Renal cortex interstitium (tissue), 15 donors: ENCODE measurements at places on chromosomes 11 and 22.
A peak's percentile ranks its signal among the peaks of the same experiment; 100 is the strongest.

GRCh38 chr22:43850529-43850928 lies 11.8 kb downstream of the SULT4A1 start:
- no peak for DNase-seq

DNA sequence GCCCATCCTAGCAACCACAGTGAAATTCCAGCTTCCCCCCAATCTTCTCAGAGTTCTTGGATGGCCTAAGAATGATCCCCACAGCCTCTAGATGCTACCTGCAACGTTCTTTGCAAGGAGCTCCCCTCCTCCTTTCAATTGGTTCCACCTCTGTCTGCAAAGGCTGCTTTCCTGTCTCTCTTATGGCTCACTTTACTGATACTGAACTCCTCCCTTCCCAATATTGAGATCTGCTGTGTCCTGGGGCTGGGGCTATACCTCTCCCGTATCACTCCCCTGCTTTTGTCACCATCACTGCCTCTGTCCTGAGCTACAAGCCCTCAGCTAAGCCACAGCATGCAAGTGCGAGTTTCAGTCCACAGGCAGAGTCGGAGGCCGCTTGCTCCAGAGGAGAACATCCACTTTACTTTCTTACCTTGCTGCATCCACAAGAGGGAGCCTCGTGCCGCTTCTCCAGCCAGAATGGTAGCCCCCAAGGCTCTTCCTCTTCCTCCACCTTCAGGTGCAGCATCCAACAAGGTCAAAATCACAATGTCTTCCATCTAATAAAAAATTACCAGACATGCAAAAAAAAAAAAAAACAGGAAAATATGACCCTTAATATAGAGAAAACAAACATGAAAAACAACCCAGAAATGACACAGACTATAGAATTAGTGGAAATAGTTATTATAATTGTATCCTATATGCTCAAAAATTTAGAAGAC lies 48.6 kb upstream of the TMEM45B start:
- no peak for DNase-seq

GRCh38 chr22:44664149-44664548 lies 37.9 kb upstream of the PRR5 start:
- DNase-seq, result no peak

DNA sequence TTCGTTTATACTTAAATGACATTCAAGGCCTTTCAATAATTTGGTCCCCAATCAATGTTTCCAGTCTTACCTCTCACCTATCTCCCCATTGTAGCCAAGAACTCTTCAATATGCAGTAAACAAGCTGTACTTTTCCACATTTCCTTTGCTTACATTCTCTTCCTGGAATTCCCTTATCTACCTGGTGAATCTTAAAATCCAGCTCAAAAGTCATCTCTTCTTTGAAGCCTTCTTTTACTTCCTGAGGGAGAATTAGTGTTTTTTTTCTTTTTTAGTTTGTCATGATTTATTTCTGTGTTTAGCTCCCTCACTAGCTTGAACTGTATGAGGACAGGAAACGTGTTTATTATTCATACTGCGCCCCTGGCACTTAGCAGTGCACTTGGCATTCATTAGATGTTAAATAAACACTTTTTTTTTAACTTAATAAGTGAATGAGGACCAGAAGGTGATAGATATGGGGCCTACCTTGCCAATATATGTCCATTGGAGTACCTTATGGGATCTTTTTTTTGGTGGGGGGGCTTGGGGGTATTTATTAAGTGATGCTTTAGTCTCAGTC lies 4.9 kb upstream of the PTS start:
- DNase-seq, result no peak

GRCh38 chr22:22714600-22715335 lies 70.4 kb downstream of the GGTLC2 start:
- DNase-seq, result no peak

GRCh38 chr11:14789879-14790484 lies 102.0 kb downstream of the CYP2R1 start:
- DNase-seq, result no peak

DNA sequence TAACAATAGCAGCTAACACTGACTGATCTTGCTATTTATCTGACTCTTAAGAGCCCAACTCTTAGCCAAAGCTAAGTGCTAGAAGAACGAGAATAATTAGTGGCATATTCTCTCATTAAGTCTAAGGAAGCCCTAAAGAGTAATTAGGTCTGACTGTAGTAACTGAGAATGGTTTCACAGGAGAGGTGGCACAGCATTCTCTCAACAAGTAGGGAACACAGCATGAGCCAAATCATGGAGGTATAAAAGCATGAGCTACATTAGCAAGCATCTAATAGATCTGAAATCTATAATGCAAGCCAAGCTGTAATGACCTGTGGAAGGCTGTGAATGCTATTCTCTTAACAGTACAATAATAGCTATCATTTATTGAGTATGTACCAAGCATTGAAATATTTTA lies 230.6 kb downstream of the TTC28 start:
- no peak for DNase-seq

- no peak for DNase-seq
These were observed 4.8 kb upstream of the ELFN2 start for GRCh38 chr22:37431801-37432707.

DNA sequence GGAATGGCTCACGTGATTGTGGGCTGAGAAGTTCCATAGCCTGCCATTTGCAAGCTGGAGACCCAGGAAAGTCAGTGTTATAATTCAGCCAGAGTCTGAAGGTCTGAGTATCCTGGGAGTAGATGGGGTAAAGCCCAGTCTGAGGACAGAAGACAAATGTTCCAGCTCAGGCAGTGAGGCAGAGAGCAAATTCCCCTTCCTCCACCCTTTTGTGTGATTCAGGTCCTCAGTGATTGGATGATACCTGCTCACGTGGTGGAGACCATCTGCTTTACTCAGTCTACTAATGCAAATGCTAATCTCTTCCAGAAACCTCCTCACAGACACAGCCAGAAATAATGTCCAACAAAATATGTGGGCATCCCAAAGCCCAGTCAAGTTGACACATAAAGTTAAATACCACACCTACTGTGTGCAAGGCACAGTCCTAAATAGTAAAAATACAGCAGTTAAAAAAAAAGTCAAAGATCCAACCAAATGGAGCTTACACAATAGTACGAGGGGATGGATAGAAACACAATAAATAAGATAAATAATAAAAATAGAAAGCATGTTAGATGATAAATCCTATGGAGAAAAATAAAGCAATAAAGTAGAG lies 13.2 kb upstream of the APOL6 start:
- no peak for DNase-seq

- no peak for DNase-seq
These were observed 129.3 kb upstream of the NECTIN1 start for GRCh38 chr11:119858288-119858687.

DNA sequence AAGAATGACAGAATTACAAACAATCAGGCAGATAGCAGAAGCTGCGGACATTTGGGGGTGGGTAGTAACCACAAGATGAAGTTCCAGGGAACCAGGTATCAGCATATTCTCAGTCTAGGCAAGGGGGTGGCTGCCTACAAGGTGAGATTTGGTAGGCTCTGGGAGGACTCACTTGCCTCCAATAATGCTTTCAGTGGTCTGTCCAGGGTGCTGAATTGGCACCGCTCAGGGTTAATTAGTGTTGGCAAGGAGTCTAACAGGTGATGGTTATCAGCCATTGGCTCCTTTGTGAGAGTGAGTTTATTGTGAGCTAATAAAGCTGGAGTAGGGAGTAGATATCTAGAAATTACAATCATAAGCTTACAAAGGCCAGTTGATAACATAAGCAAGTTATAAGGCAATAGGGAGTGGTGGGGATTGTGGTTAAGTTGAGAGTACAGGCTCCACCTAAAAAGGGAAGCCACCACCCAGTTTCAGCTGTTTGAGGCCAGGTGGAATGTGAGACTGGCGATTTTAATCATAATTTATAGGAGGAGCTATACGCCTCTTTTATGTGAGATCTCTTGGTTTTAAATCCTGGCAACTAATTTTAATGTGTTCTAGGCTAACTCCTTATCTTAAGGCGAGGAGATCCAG lies 320.5 kb downstream of the MIAT start:
- no peak for DNase-seq

GRCh38 chr11:15805726-15806125 lies 550.6 kb downstream of the SOX6 start:
- no peak for DNase-seq

- no peak for DNase-seq
These were observed 12.3 kb downstream of the APOL6 start for GRCh38 chr22:35660291-35661127.

GRCh38 chr22:31749636-31750364 lies at the start of gene PRR14L:
PRR14L (minus strand) TSS chr22:31750132; CDS start chr22:31738860, 11,272 bp downstream.
- peak; percentile 89 for DNase-seq

DNA sequence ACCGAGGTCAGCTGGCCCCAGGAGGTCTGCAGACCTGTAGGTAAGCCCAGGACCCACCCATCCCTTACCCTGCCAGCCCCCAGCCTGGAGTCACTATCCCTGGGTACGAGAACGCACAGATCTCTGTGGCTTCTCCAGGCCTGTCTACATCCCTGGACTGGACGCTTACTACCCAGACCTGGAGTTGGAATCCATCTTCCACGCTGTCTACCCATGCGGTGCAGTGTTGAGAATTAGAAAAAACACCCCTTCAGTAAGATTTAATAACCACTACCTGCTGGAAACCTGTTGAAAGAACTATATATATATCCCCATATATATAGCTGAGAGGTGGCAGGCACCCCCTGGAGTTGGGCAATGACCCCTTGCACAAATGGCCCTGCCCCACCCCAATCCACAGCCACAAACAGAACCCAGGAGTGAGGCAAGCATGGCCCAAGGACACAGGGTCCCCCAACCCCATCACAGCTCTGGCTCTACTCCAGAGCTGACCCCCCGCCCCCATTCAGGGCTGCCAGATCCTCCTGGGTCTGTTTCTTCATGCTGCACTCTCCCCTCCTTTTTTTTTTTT lies 17.7 kb upstream of the RGL4 start:
- DNase-seq, result no peak

DNA sequence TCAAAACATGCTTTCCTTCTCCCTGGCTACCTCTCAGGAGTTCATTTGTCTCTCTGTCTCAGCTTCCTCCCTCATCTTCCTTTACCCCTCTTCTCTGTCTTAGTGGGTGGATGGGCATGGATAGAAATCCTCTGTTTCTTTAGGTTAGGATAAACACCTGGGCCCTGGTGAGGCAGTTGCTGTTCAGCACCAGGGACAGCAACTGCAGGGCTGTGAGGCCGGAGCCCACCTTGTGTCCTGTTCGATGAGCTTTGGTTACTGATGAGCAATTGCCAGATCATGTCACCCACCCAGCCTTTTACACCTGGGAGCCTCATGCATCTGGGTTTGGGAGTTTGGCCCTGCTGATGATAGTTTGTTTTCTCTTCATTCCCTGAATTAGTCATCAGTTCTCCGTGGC lies 6.1 kb upstream of the CRYBB3 start:
- peak; percentile 12 for DNase-seq

- peak; percentile 64 for DNase-seq
These were observed 42.2 kb upstream of the INCENP start for GRCh38 chr11:62081378-62082291.

DNA sequence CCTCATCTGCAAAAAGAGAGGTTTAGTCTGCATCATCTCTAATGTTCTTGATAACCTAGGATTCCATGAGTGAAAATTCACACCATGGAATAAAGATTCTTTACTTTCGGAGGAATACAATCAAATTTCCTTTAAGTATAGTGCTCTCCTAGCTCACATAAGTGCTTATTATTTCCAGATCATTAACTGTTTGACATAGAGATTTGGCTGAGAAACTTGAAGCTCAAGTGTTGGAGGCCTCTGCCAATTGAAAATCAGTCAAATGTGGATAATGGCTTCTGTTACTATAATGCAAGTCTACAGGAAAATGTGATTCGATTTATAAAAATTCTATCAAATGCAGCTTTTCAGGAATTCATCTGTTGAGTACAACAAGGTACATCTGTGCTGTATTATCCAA lies 144.6 kb downstream of the KIF18A start:
- DNase-seq, result no peak

DNA sequence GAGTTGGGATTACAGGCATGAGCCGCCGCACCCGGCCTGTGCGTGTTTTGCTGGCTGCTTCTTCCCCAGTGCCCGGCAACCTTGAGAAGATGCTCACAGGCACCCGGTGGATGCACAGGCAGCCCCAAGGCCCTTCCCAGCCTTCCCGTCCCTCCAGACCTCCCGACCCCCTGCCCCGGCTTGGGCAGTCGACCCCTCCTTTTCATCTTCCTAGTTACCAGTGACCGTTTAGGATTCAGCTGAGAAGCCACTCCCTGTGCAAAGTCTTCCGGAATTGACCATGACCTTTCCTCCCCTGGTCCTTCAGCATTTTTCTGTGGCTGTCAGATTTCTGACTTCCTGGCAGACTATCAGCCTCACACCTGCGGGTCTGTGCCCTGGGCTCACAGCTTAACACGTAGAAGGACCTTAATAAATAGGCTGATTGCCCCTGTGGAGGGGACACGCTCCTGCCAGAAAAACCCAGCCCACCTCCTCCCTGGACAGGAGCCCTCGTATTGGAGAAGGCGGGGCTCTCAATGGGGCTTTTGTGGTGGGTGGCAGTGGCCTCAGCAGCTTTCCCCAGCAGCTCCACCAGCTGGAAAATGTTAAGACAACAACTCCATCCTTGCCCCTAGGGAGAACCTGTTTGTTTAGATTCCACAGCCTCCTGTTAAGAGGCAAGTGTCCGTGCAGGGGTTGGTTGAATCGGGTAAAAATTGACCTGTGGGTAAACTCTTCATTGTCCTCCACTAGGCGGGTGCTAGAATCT lies 10.4 kb upstream of the ANO1 start:
- no peak for DNase-seq

- DNase-seq, result no peak
These were observed 16.5 kb downstream of the TOLLIP start for GRCh38 chr11:1292644-1293618.

GRCh38 chr11:16301462-16301861 lies 54.9 kb downstream of the SOX6 start:
- DNase-seq, result no peak

DNA sequence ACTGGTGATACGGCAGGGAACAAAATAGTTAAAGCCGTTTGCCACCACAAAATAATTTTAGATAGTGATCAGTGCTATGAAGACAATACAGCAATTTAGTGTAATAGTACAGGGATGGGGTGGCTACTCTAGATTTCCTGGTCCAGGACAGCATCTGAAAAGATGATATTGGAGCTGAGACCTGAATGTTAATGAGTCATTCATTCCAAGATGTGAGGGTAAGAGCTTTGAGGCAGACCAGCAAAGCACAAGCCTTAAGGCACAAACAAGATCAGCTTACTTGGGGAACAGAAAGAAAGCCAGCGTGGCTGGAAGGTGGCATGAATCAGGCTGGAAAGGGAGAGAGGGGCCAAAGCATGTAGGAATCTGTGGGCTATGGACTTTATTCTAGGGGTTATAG lies 132.3 kb downstream of the TRIM44 start:
- no peak for DNase-seq

- no peak for DNase-seq
These were observed 14.4 kb downstream of the MUC15 start for GRCh38 chr11:26557666-26558065.

- no peak for DNase-seq
These were observed 105.3 kb upstream of the E2F8 start for GRCh38 chr11:19345848-19346681.

- DNase-seq, result no peak
These were observed 861 bp upstream of the ZNRF3 start for GRCh38 chr22:28882545-28882877.

- DNase-seq, result no peak
These were observed 24.6 kb downstream of the VWCE start for GRCh38 chr11:61270354-61271076.
